ENCODE measurements at places on chromosomes 16 and 17. TPM values are rescaled to one million over a fixed set of nuclear protein-coding genes. Genes with fewer than 3 reads are reported as not detected.

OTOP3 gene
- not detected for total RNA-seq

TNS4 gene
- not detected for total RNA-seq

CDH11 gene
- total RNA-seq = 5.5 TPM

KRT16 gene
- total RNA-seq = not detected

TEDC2 gene
- total RNA-seq = 0.61 TPM

YBX2 gene
- 0.66 TPM for total RNA-seq

- no peak for DNase-seq
Measured at GRCh38 chr17:4448197-4448980, 14.6 kb downstream of the SPNS3 start.

DNA sequence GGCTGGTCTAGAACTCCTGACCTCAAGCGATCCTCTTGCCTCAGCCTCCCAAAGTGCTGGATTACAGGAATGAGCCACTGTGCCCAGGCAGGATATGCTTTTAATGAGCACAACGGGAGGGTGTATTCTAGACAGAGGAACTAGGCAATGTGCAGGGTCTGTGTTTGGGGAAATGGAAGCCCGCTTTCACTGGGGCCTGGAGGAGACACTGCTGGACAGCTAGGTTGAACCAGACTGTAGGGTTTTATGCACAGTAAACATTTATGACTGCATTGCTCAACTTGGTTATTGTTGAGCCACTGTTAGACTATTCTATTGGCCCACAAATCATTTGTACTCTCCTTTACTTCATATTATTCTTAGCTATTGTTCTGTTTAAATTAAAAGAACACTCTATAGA, 10.2 kb upstream of the SIAH1 start:
- DNase-seq = no peak

DNA sequence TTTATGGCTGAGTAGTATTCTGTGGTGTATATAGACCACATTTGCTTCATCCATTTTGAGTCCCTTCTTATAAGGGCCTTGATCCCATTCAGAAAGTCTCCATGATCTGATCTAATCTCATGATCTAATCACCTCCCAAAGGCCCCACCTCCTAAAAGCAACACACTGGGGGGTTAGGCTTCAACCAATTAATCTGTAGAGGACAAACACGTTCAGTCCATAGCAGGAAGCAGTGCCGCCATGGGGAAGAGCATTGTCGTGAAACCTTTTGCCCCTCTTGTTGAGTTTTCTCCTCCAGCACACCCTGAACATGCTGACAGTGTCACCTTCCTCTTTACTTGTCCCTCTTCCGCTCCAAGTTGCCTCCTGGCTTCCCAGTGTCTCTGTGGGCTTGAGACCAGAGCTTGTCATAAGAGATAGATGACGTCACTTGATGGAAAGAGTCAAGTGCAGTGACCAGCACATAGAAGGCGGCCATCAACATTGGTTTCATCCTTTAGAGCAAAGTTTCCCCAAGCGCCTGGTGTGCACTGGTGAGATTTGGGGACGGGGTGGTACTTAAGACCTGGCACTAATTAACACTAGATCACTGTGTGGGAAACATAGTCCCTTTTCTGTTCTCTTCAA, 74.1 kb downstream of the PRKCB start:
- no peak for DNase-seq

DNA sequence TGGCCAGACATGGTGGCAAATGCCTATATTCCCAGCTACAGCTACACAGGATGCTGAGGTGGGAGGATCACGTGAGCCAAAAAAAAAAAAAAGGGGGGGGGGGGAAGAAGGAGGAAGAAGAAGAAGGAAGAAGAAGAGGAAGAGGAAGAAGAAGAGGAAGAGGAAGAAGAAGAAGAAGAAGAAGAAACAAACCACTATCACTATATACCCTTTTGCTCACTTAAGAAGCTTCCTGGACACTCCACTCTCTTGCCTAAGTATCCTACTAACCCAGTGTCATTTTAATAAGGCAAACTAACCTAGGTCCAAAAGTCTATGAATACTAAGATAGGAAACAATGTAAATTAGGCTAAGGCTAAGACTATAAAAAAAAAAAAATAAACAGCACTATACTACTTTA, 54.8 kb downstream of the GPATCH8 start:
- no peak for DNase-seq

- no peak for DNase-seq
Measured at GRCh38 chr16:60137891-60138290, 1403.8 kb upstream of the GOT2 start.

DNA sequence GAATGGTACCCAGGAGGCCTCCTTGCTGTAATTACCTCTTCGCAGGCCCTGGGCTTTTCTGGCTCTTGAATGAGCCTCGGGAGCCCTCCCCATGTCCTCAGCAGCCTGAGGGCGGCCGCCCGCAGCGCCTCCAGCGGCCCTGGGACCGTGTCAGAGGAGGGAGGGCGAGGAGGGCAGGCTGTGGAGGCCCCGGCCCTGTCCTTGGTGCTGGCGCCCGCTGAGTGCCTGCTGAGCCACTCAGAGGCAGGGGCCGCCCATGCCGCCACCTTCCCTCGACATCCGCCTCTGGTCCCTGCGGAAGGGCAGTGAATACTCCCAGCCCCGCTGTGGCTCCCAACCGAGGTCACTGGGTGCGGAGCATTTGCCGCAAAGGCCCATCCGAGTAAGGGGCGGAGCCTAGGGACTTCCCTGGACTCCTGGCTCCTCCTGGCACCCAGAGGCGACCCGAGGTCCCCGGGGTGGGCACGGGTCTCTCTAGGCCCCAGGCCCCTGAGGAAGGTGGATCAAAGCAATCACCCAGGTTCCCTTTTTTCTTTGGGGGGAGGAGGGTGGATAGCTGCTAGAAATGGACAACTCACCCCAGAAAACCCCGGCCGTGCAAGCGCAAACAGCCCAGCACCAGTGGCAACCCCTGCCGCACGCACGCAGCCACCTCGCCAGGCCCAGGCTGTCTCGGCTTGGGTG, 2.8 kb downstream of the RBFOX3 start:
- no peak for DNase-seq

DNA sequence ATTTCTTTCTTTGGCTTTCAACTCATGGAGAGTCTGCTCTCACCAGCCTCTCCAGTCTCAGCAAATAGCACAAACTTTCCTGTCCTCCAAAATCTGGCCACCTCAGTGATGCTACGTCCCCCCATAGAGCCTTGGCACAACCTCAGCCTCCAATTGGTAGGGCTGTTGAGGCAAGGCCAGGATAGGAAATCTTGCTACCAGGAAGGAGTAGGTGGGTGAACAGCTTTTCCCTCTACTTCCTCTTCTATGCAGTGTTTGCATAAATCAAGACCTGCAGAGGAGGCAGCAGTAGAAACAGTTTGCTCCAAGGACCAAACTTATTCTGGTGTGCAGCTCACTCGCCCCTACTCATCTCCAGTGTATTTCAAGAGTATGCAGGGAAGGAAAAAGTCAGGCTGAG, 701 bp upstream of the DPEP2 start:
- DNase-seq = no peak

DNA sequence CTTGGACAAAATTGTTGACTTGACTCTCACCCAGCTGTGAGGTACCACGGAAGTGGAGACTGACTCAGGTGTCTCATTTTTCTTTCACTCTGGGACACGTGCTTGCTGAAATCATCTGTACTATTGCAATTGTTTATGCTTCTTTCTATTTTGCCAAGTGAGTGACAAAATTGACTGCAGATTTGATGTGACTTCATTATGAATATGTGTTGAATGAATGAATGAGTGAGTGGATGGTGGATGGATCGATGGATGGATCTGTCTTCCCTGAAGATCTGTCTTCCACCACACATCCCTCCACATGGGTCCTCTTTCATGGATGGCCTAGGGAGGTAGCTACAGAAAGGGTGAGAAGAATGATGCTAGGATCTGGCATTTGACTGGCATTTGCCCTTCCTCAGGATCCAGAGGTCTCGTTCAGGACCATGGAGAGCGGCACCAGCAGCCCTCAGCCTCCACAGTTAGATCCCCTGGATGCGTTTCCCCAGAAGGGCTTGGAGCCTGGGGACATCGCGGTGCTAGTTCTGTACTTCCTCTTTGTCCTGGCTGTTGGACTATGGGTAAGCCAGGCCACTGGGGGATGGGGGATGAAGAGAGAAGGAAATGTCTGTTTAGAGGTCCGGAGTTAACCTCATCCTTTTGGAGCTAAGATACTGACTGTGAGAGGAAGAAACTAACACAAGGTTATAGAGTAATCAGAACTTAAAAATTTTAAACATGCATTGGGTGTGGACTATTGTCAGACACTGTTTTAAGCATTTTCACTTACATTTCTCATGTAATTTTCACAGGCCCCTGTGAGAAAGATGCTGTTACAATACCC, 12.7 kb downstream of the SLC5A11 start:
- DNase-seq = no peak

GRCh38 chr16:49763826-49764225, 92.1 kb downstream of the ZNF423 start:
- no peak for DNase-seq

GRCh38 chr17:34909040-34909439, 52.2 kb downstream of the CCT6B start:
- DNase-seq = no peak

DNA sequence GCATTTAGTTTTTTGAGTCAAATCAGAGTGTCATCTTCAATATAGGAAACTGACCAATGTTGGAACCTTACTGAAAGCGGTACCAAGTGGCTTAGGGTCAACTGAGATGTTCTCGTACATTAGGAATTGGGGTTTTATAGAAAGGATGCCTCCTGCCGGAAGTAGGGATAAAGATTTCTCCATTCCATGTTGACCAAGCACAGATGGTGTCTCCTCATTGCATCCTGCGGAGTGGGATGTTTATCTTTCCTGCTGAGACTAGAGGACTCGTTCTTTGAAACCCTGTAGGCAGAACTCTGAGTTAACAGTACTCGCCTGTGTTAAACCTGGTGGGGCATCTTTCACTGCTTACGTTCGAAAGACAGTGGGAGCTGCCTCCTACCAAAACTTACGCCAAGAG, 1.4 kb downstream of the SHISA6 start:
- no peak for DNase-seq

DNA sequence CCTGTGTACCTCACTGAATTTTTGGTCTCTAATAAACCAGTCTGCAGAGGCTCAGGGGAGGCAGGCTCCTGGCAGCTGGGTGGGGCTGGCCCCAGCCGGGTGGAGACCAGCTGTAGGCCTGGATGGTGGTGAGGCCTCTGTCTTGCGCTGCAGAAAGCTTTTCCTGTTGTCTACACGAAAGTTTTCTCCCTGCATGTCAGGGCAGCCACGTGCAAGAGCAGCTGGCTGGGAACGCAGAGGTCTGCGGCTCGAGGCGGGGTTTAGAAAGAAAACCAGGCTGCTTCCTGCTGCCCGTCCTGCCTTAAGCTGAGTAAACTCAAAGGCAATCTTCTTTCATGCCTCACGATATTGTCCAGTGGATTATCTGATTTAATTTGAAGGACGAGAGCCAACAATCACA, 2.4 kb downstream of the SERPINF1 start:
- DNase-seq = peak; percentile 77

DNA sequence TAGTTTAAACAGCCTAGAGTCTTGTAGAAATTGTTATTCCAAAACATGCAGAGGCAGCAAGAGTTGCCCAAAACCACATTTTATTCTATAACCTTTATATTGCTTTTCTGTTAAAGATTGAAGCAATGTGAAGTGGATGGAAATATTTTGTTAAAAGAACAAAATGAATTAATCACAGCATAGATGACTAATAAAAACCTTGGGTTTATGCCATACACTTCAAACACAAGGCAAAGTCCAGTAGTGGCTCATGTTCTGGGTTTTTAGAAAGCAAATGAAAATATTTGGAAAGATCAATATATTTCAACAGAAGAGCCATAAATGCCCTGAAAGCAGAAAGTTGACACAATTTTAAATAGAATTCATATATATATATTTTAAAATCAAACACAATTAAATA, 36.7 kb upstream of the ULK2 start:
- no peak for DNase-seq

DNA sequence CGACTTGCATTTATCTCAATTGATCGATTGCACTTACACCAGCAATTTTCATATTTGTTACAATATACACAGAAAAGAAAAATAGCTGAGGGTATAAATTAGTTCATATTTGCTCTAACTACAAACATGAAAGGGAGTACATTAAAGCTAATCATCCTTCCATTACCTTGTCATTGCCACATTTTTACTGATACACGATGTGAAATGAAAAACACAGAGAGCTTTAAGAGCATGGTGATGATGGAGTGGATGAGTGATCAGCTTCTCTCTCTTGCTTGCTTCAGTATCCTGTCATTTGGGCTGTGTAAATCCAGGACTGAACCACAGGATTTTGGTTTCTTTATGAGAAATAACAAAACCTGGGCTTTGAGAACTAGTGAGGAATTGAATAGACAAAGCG, 1207.5 kb upstream of the GOT2 start:
- no peak for DNase-seq

All from psoas muscle (tissue), 8 donors.